ENCODE measurements at places on chromosomes 12 and 14.

GRCh38 chr14:61196792-61197191, 84.3 kb downstream of the TMEM30B start:
- DNase-seq: no peak

DNA sequence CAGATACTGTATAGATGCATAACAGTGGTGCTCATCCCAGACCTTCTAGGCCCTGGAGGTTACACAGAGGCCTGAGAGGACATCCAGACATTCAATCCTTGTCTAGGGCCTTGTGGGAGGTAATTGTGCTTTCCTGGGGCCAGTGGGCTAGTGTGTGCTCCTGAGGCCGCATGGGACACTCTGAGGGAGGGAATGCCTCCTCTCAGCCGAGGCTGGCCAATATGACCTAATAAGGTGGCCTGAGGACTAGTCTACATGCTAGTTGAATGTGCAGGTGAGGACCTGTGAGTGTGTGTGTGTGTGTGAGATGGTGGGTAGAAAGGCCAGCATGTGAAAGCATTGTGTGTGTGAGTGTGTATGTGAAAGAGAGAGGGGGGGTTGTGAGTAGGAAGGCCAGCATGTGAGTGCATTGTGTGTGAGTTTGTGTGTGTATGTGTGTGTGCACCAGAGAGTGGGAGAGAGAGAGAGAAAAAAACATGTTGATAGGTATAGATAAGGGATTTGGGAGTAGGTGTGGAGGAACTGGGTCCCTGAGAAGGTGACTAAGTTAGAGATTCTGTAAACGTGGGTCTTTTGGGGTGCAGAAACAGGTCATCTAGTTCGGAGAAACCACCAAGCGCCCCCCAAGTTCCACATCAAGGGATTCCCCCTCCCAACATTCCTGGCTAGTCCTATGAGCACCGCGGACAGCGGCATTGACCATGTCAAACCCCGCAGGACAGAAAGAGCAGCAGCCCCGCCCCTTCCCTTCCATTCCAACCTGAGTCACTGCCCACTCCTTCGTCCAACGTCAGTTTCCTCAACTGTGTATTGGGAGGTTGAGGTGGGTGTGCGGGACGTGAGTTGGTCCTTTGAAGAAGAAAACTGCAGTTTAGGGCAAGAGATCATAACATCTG, 9.7 kb upstream of the KRT81 start:
- DNase-seq: no peak

GRCh38 chr14:37057776-37058175, 114.6 kb downstream of the SLC25A21 start:
- no peak for DNase-seq

DNA sequence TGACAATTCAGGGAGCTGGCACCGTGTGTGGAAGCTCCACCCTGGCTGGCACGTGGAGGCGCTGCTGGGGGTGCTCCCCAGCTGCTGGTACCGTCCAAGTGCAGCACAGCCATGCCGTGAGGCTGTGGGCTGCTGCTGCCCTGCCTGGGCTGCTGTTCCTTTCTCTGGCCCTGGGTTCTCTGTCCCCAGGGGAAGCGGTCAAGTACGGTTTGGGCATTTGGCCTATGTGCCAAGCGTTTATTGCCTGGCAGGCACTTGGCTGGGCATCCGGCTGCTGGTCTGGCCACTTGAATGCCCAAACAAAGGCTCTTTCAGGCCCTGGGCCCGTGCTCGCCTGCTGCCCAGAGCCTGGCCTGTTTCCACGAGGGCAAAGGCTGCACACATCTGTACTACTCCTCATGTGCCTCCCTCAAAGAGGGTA, 39.6 kb downstream of the RHOF start:
- no peak for DNase-seq
